ENCODE measurements at places on chromosomes 2 and 18. TPM values are rescaled to one million over a fixed set of nuclear protein-coding genes. Genes with fewer than 3 reads are reported as not detected.

RHBDD1 gene
- total RNA-seq, result 35.9 TPM

ASPRV1 gene
- 0.76 TPM for total RNA-seq

GALR1 gene
- total RNA-seq, result not detected

- H3K4me1 ChIP-seq, result peaks cover 3% of the 10 kb centered on the region
- peaks cover 10% of the 10 kb centered on the region for H3K27me3 ChIP-seq
- H3K27ac ChIP-seq, result no peak overlapping the region
- peak; percentile 34 for DNase-seq
Measured at GRCh38 chr18:25896178-25896780, 194.1 kb downstream of the SS18 start.

GRCh38 chr2:3038636-3039035 lies 339.0 kb downstream of the EIPR1 start:
- no peak overlapping the region for H3K27ac ChIP-seq
- no peak overlapping the region for H3K4me3 ChIP-seq
- no peaks in the 10 kb centered on the region for H3K36me3 ChIP-seq
- H3K4me1 ChIP-seq, result no peaks in the 10 kb centered on the region
- peaks cover 5% of the 10 kb centered on the region for H3K27me3 ChIP-seq

DNA sequence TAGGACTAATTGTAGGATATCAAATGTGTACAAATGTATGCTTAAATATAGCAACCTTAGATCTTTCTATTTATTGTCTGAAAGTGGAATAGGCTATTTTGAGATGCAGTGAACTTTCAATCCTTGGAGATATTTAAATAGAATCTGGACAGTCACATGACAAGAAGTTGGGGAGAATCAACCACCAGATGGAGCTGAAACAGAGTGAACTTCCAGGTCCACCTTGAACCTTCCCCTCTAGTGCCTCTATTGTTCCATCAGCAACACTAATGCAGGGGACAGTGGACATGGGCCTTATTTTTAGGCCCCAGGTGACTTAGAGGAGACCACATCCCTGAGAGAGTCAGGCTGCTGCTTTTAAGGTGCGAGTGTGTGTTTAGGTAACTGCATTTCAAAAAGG lies 37.0 kb upstream of the CRIM1 start:
- H3K27me3 ChIP-seq, result peaks cover 5% of the 10 kb centered on the region
- no peak overlapping the region for H3K4me3 ChIP-seq
- H3K4me1 ChIP-seq, result no peaks in the 10 kb centered on the region

Data from activated CD8-positive, alpha-beta T cell treated with anti-CD3 and anti-CD28 coated beads for 36 hours (primary cell).